Activated CD4-positive, alpha-beta T cell treated with anti-CD3 and anti-CD28 coated beads for 36 hours (primary cell): ENCODE measurements at places on chromosomes 16 and 17. TPM values are rescaled to one million over a fixed set of nuclear protein-coding genes. Genes with fewer than 3 reads are reported as not detected.

GRCh38 chr16:4982056-4982867 lies 24.1 kb downstream of the SEC14L5 start:
- H3K4me1 ChIP-seq = no peaks in the 10 kb centered on the region
- H3K27ac ChIP-seq = no peak overlapping the region
- no peak overlapping the region for H3K4me3 ChIP-seq
- H3K27me3 ChIP-seq = peaks cover 19% of the 10 kb centered on the region

GRCh38 chr16:30112197-30113030 lies 923 bp downstream of the GDPD3 start:
- H3K36me3 ChIP-seq = peaks cover 9% of the 10 kb centered on the region
- DNase-seq = peak; percentile 85

DNA sequence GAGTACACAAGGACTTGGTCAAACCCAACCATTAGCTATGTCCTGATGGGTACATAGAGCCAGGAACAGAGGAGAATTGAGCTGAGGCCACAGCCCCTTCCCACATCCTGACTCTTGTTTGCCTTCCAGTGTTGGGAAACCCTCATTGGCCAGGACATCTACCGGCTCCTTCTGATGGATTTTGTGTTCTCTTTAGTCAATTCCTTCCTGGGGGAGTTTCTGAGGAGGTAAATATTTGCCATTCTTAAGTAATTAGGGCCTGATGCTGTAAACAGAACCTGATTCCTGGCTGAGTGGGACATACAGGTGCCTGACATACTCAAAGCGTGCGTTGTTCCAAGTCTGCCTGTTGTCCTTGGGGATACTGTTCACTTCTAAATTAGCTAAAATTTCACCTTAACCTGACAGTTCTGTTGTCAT lies 42.6 kb downstream of the GDE1 start:
- no peak for DNase-seq
- no peak overlapping the region for H3K27ac ChIP-seq
- H3K4me1 ChIP-seq = no peaks in the 10 kb centered on the region
- H3K4me3 ChIP-seq = no peak overlapping the region

- H3K36me3 ChIP-seq = peaks cover 2% of the 10 kb centered on the region
- H3K27me3 ChIP-seq = no peaks in the 10 kb centered on the region
- DNase-seq = no peak
- peak overlapping the region; percentile 71 for H3K27ac ChIP-seq
Measured at GRCh38 chr17:29147682-29148081, 32.5 kb downstream of the MYO18A start.

DNA sequence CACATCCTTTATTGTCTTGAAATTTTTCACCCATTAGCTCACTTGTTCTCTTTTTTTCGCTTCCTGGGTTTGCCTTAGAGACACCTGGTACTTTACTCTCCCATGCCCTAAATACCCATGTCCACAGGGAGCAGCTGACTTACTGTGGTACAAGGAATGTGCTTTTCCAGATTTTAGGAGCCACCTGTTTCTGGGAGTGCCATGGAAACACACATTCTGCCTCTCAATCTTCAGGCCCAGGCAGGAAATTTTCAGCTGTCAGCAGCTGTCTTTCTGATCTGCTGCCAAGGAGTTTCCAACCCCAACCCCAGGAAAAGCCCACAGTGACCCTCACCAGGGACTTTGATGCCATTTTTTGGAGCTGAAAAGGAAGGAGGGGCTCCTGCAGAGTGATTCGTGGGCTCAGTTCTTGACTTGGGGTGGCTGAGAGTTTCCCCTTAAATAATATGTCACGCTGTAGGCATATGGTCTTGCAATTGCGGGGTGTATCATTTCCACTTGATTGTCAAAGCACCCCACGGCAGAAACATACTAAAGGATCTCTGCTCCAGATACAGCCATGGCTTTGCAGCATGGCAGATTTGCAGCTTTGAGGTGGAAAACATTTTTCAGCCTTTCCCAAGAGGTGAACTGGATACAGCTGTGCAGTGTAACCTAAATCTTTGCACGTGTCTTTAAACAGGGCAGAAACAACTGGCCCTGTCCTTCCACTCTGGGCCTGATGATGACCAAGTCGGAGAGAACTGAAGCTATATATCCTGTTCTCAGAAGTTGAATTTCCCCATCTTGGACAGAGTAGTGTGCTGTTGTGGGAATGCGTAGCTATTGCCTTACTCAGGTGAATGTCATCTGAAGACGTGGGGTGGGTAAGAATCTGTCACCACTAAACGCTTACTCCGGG lies 19.2 kb downstream of the RBFOX1 start:
- H3K27ac ChIP-seq = no peak overlapping the region
- no peak for DNase-seq
- no peak overlapping the region for H3K4me3 ChIP-seq
- H3K27me3 ChIP-seq = no peaks in the 10 kb centered on the region

DNA sequence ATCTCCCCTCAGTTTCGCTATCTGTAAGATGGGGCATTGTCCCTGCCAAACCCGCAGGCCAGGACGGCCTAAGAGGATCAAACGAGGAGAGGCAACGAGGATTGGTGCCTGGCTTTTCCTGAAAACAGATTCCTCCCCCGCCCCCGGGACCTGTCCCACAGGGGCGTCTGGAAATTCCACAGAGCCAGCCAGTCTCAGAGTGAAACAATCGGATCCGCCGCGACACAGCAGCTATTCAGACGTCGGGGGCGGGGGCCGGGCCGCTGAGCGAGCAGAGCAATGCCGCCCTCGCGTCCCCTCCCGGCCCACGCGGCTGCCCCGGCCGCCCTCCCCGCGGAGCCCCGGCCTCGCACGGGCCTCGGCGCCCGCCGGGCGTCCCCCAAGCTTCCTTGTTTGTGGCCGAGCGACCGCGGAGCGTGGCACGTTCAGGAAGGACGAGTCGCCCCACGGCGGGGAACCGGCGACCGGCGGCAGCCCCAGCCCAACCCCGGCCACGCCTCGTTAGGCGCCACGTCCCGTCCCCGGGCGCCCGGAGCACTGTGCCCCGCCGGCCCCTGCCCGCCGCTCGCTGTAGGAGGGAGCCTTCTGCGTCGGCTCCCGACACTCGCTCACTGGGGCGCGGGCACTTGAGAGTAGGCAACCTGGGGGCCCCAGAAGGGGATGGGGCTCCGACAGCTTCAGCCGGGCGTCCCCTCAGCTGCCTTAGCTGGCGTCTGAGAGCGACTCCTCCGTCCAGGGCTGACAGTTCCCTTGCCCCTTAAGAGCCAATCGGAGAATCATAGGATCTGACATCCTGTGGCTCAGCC lies 29.6 kb upstream of the PHOSPHO1 start:
- no peaks in the 10 kb centered on the region for H3K27me3 ChIP-seq
- DNase-seq = peak; percentile 72
- peak overlapping the region; percentile 70 for H3K4me3 ChIP-seq
- peaks cover 7% of the 10 kb centered on the region for H3K4me1 ChIP-seq
- no peaks in the 10 kb centered on the region for H3K36me3 ChIP-seq

DNA sequence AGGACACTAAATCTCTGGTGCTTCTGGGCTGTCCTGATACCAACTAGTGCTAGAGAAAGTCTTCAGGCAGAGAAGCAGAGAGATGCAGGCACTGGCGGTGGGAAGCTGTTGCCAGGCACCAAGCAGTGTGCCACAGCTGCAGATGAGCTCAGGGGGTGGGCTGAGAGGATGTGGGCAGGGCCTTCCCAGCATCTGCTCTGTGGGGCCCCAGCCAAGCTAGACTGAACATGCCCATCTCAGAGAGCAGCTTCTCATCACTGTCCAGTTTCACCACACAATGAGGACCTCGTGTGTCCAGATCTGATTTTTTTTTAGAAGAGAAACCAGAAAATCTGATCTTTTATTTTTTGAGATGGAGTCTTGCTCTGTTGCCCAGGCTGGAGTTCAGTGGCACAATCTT lies 17.1 kb downstream of the PSKH1 start:
- H3K36me3 ChIP-seq = peaks cover 11% of the 10 kb centered on the region
- peak overlapping the region; percentile 13 for H3K27ac ChIP-seq
- H3K4me1 ChIP-seq = peaks cover 18% of the 10 kb centered on the region
- no peak overlapping the region for H3K4me3 ChIP-seq
- DNase-seq = peak; percentile 73

DNA sequence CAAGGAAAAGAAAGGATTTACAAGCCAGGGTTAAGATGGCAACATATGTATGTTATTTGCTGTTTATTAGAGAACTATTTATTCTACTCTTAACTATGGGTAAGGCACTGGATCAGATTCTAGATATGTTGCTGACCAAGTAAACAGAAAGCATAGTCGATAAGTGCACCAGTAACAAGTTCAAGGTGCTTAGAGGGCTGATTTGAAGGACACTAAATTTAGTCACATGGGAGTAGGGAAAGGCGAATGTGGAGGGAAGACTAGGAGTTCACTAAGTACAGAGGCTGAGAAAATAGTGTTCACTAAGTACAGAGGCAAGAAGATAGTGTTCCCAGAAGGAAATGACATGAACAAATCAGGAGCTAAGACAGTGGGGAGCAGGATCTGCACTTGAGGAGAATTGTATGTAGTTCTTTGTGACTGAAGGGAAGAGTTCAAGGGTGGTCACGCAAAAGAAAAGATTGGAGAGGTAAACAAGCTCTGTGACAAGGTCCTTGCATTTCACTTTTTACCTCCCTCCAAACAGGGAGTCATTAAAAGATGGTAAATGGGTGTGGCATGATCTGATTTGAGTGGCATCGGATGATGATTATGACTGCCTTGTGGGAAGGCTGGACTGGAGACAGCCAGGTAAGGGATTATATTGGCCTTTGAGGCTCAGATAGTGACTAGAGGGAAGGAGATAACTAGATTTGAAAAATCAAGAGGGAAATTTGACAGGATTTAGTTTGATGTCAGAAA lies 20.9 kb downstream of the HEATR9 start:
- no peaks in the 10 kb centered on the region for H3K27me3 ChIP-seq
- no peak overlapping the region for H3K4me3 ChIP-seq
- peaks cover 50% of the 10 kb centered on the region for H3K36me3 ChIP-seq
- no peak for DNase-seq

DNA sequence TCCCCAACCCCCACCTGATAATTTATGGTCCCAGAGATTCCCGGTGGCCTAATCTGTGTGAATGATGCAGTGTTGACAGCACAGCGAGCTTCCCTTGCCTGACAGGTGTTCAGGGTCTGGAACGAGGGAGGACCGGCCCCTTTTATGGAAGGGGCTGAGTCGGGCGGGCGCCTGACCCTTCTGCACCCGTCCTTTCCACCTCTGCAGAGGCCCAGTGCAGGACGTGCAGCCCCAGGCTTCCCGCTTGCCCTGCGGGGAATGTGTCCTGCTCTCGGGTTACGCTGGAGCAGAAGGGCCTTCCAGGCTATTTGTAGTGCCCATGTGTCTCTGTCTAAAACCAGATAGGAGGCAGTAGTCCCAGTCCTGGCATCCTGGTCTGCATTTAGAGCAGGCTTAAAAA lies 16.2 kb downstream of the SMTNL2 start:
- H3K4me3 ChIP-seq = no peak overlapping the region
- H3K4me1 ChIP-seq = no peaks in the 10 kb centered on the region
- H3K36me3 ChIP-seq = no peaks in the 10 kb centered on the region
- H3K27ac ChIP-seq = no peak overlapping the region

DNA sequence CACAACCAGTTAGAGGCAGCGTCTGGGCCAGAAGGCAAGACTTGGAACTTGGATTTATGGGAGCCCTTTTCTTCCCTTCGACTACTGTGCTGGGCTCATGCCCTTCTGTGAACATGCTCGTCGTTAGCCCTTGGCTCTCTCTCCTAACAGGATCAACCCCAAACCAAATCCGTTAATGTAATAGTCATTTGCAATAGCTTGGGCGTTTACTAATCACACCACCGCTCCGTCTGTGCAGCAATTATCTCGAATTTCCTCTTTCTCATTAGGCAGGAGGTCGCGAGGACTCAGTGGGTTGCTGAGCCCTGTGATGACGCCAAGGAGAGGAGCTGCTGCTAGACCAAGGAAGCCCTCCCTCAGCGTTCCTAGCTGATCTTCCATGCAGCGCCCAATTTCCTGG lies 114.7 kb downstream of the ENGASE start:
- peaks cover 34% of the 10 kb centered on the region for H3K27me3 ChIP-seq
- no peak overlapping the region for H3K27ac ChIP-seq
- DNase-seq = no peak
- no peaks in the 10 kb centered on the region for H3K36me3 ChIP-seq

- H3K36me3 ChIP-seq = no peaks in the 10 kb centered on the region
- H3K4me3 ChIP-seq = no peak overlapping the region
- no peaks in the 10 kb centered on the region for H3K27me3 ChIP-seq
- DNase-seq = no peak
- no peaks in the 10 kb centered on the region for H3K4me1 ChIP-seq
Measured at GRCh38 chr17:52744179-52744578, 585.7 kb upstream of the CA10 start.

DNA sequence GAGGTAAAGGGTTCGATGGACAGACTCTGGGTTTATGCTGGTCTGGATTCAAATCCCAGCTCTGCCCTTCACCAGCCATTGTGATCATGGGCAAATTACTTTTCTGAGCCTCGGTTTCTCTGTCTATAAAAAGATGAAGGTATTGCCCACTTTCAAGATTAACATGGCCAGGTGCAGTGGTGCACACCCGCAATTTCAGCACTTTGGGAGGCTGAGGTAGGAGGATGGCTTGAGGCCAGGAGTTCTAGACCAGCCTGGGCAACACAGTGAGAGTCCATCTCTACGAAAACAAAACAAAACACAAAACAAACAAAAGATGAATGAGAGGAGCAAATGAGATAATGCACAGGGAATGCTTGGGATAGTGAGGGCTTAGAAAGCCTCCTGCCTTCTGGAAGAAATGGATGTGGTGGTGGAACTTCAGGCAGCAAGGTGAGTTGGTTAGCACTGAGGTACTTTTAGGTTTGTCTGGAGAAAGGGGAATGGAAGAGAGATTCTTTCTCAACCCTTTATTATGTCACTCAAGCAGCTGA lies 8.5 kb downstream of the ADGRG3 start:
- no peak for DNase-seq
- H3K27ac ChIP-seq = no peak overlapping the region
- no peaks in the 10 kb centered on the region for H3K36me3 ChIP-seq
- no peaks in the 10 kb centered on the region for H3K4me1 ChIP-seq
- no peak overlapping the region for H3K4me3 ChIP-seq

FTSJ3 gene
- 52.1 TPM for total RNA-seq

GNG13 gene
- total RNA-seq = not detected

HAP1 gene
- total RNA-seq = not detected

HOXB9 gene
- total RNA-seq = 2.5 TPM

C16orf74 gene
- 0.25 TPM for total RNA-seq

DNASE1 gene
- total RNA-seq = 10.1 TPM

EEF2KMT gene
- 12.2 TPM for total RNA-seq
